ENCODE measurements at places on chromosomes 13 and 19. TPM values are rescaled to one million over a fixed set of nuclear protein-coding genes. Genes with fewer than 3 reads are reported as not detected.

Gene CAPN12
- 206 TPM for total RNA-seq

Gene KCTD4
- total RNA-seq = 7.8 TPM

Gene PNMA8C
- total RNA-seq = 1.4 TPM

Gene POU2F2
- total RNA-seq = 4.3 TPM

Gene IQCN
- 2.9 TPM for total RNA-seq

Gene ZNF610
- total RNA-seq = 6.0 TPM

Gene CRLF1
- total RNA-seq = 5.8 TPM

Gene ZNF541
- total RNA-seq = 1.2 TPM

Gene ZNF625
- 5.9 TPM for total RNA-seq

Gene ZNF492
- 0.14 TPM for total RNA-seq

Gene IRS2
- 25.6 TPM for total RNA-seq

- DNase-seq = no peak
These were observed 74.7 kb upstream of the TSHZ3 start for GRCh38 chr19:31423896-31424295.

- DNase-seq = no peak
These were observed 10.6 kb upstream of the ZNF792 start for GRCh38 chr19:34974646-34975045.

DNA sequence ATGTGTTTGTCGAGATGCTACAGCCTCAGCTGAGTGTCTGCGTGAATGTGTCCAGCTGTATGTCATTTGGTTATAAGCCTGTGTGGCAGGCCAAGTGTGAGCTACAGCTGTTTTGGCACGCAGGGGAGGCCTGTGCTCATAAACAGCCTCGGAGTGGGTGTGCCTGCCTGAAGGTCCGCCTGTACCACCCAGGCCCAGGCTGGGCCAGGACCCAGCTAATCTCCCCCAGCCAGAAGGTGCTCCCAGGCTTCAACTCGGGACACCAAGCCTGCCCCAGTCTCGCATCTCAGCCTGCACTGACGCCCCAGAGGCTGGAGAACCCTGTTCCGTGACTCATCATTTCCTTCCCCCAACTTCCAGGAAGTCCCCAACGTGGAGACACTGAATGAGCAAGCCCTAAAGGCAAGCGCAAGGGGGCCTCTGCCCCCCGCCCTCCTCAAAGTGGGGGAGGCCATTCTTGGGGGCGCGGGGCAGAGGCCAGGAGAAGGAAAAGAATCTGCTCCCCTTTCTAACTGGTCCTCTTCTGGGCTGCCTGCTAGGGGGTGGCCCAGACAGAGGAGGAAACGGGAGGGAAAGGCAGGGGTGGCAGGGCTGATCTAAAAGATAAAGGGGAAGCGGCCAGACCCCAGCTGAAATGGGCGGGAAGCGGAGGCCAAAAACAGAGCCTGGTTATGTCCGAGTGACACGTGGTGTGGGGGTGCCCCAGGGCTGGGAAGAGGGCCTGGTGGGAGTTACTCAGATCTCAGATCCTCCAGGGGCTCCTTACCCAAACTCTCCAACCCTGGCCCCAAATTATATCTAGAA lies 2.0 kb downstream of the SLC1A5 start:
- peak; percentile 67 for DNase-seq

DNA sequence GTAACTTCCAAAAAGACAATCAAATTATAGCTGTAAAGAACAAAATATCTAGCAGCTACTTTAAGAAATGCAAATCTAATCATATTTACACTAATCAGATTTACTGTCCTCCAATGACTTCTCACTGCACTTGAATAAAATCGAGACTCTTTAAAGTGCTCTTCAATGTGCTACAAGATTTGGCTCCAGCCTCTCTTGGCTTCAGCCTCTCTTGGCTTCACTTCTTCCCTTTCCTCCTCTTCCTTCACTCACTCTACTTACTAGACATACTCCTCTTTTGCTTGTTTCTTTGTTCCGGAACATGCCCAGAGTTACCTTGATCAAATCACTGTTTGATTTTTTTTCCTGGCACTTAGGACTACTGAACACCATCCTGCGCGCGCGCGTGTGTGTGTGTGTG lies 495.4 kb downstream of the LMO7 start:
- DNase-seq = no peak

DNA sequence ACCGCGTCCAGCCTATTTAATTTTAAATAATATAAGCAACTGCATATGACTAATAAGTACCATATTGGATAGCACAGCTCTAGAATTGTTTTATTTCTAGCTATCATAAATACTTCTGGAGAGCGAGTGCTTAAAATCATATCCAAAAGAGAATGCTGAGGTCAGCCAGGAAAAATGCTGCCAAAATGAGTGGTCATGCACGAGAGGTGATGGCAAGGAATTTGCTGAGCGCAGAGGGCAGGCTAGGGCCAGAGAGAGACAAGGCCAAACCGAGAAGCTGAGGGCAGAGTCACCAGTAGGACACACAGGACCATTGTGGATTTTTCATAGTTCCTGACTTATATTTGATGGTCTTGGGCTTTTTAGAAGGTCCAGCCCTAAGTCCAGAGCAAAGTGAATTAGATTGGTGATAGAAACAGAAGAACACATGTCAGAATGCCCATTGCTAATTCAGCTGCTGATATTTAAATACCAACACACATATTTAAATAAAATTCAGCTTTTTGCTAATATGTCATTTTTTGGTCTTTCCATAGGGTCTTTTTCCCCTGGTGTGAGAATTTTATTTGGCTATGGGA lies 33.6 kb upstream of the UBL3 start:
- no peak for DNase-seq

DNA sequence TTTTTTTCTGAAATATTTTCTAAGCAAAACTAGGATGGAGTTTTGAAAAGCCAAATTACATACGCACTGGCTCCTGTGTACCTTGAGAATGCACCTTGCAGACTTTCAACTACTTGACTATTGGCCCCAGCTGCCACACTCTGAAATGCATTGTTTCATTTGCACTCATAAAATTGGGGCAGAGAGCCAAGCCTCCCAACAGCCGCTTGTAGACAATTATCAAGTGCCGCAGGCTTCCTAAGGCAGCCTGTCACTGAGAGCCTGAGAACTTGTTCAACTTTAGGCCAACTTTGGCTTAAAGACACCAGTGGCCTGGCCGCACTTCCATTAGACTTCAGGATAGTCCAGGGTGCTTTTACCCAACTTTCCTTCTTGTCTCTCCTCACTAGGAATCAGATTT lies 115.7 kb upstream of the STARD13 start:
- DNase-seq = no peak

DNA sequence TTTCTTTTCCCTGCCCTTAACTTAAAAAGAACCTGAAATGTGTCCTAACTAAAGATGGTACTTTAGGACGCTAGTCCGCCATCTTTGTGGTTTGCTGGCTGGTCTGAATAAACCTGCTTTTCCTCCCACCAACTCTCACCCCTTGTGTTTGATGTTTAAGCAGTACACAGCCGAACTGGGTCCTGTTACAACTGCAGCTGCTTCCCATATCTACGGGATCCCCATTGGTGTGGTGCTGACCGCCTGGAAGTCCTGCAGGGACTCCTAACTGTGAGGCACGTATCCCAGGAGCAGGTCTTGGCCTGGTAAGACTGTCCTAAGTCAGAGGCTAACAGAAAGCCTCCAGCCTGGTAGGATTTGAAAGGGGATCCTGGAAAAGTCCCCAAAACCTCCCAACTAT lies 40.9 kb upstream of the VSTM2B start:
- DNase-seq = peak; percentile 5

- no peak for DNase-seq
These were observed 515.8 kb downstream of the KLF12 start for GRCh38 chr13:73618275-73618865.

DNA sequence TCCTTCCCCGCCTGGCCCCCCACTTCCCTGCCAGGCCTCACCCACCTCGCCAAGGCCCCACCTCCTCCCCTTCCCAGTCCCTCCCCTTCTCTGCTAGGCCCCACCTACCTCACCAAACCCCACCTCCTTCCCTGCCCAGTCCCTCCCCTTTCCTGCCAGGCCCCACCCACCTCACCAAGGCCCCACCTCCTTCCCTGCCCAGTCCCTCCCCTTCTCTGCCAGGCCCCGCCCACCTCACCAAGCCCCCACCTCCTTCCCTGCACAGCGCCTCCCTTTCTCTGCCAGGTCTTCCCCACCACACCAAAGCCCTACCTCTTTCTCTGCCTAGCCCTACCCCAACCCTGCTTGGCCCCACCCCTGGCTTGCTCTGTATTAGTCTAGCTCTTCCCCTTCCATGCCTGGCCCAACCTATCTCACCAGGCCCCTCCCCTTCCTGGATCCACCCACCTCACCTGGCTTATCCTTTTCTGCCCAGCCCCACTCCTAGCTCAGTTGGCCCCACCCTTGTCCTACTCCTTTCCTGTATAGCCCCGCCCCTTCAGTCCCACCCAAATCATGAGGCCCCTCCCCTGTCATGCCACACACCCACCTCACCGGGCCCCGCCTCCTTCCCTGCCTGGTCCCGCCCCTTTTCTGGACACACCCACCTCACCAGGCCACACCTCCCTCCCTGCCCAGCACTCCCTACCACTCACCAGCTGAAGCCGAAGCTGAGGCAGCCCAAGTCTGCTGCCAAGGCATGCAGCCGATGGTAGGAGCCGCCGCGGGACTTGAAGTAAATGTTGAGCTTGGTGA lies 16.2 kb downstream of the CERS1 start:
- DNase-seq = no peak

GRCh38 chr19:17236811-17237543 lies 8.7 kb downstream of the NR2F6 start:
- no peak for DNase-seq

- DNase-seq = no peak
These were observed 52.7 kb downstream of the COL4A1 start for GRCh38 chr13:110254151-110254679.

DNA sequence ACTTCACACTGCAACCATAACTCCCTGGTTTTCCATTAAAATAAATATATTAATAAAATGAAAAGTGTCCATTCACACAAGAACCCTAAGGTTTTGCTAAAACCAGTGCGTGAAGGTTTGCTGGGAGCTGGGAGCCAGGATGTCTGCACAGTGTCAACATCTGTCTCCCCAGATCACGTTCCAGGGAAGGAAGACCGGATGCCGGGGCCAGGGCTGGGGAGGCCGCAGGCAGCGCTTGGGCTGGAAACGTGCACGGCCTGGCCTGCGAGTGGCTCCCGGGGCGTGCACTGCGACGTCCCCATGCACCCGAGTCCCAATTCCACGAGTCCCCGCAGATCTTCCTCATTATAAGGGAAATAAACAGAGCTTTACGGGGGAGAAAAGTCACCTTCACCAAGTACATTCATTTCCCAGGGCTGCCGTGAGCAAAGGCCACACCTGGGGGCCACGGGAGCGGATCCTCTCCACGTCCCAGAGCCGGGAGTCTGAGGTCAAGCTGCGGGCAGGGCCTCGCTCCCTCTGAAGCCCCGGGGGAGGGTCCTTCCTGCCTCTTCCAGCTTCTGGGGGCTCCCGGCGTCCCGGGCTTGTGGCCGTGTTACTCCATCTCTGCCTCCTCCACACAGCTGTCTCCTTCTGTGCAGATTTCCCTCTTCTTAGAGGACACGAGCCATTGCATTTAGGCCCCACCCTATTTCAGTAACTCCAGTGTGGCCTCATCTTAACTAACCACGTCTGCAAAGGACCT lies 12.8 kb downstream of the SHC2 start:
- peak; percentile 49 for DNase-seq

DNA sequence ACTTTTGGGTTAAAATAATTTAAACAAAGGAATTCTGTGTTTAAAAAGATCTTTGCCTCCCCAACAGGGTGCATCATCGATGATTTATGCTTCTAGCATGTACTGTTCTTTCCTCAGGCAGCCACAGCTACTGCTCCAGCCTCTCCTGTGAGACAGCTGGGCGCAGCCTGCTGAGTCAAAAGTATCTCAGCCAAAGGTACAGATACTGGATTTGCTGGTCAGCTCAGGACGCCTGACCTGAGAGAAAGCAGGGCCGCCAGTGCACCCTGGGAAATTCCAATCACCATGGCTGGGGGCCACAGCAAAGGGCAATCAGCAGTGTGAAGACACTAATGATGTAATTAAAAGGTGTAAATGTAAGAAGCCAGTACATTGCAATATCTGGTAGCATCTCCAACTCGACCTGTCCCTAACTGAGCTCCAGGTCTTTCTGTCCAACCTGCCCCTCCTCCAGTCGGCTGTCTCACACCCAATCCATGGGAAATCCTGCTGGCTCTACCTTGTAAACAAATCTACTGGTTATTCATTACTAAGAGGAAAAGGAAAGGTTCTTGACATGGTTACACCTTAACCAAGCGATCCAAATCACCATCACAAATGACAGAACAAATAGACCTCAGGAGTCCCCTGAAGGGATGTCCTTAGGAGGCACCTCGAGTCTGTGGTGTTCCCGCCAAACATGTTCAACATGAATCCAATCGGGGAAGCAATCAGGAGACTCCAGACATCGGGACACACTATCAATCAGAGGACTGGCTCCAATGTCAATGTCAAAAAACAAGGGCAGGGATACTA lies 7.3 kb downstream of the OPA3 start:
- peak; percentile 79 for DNase-seq

GRCh38 chr13:99389520-99390304 lies 82.5 kb upstream of the GPR183 start:
- no peak for DNase-seq

GRCh38 chr13:110872034-110872767 lies 42.7 kb downstream of the ANKRD10 start:
- no peak for DNase-seq

- DNase-seq = peak; percentile 70
These were observed 38.8 kb upstream of the GATAD2A start for GRCh38 chr19:19366434-19367396.

DNA sequence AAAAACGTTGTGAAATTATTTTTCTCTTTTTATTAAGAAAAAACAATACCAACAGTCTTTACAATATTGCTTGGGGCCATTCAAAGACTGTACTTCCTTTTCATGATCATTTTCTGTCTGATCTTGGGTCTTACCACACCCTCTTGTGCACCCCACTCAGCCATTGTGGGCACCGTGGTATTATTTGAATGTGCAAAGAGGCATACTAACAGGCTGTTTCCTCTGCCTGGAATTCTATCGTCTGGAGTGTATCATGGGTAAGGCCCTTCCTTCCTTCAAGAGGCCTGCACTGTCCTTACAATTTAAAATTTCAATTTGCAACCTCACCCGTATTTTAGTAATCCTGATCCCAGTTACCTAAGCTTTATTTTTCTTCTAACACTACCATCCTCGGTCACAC lies 76.5 kb downstream of the FGF14 start:
- no peak for DNase-seq

DNA sequence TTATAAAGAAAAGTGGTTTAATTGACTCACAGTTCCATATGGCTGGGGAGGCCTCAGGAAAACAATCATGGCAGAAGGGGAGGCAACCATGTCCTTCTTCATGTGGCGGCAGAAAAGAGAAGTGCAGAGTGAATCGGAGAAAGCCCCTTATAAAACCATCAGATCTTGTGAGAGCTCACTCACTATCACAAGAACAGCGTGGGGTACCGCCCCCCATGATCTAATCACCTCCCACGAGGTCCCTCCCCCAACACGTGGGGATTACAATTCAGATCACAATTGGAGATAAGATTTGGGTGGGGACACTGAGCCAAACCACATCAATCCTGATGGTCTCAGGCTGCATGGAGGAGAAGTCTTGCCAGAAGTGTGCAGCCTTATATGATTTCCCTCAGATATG lies 26.0 kb downstream of the TM9SF2 start:
- no peak for DNase-seq

GRCh38 chr19:4115050-4115817 lies 8.7 kb downstream of the MAP2K2 start:
- peak; percentile 25 for DNase-seq

Measured in mucosa of gallbladder (tissue), 1 donor.